Muscle of arm (tissue), 14 donors: ENCODE measurements at places on chromosomes 5 and 9.
A peak's percentile ranks its signal among the peaks of the same experiment; 100 is the strongest.

GRCh38 chr5:140568443-140569063, 3.9 kb downstream of the SLC35A4 start:
- no peak for DNase-seq

DNA sequence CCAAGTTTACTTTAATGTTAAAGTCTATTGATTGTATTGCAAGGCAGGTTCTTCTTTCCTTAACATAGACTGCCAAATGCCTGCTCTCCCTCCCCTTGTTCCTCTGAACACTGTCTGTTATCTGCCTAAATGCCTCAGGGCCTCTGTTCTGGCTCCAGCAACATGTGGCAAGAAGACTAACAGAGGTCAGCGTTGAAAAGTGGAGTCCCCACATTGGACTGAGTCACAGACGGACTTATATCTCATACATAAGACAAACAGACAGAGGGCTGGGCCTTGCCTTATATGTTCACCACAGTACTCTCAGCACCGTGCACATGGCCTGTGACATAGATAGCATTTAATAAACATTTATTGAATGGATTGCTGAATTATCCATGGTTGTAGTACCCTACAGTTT, 91.4 kb downstream of the TSSK1B start:
- DNase-seq = no peak

DNA sequence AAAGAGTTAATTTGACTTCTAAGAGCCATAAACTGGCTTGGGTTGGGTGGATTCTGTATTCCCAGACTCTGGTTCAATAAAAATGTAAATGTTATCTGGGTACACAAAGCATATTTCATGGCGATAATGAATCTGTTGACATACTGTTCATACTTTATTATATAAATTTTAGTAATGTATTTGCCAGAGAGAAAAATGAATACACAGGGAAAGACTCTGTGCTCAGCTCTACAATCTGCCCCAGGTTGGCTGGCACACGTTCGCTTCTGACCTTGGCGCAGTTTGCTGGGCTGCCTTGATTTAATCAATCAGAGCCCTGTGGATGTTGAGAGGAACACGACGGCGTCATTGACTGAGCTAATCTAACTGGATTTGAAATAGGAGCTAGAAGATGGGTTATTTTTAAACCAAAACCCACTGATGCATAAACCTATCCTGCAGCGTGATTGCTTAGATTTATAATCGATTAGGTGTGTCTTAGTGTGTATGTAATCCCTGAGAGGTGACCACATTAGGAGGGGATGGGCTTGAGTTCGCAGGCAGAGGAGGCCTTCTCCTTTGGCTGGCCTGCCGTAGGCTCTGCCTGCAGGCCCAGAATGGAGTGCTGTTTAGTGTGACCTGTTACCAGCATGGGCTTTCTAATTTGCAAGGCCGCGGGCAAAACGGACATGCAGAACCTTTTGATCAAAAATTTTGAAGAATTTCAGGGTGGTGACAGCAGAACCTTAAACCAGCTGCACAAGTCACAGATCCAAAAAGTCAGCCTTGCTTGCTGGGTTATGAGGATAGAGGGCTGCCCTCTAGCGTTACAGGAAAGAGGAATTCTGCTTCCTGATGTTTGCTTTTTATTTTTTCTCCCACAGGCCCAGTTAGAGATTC, 3.9 kb upstream of the ADCY2 start:
- DNase-seq = peak; percentile 31

DNA sequence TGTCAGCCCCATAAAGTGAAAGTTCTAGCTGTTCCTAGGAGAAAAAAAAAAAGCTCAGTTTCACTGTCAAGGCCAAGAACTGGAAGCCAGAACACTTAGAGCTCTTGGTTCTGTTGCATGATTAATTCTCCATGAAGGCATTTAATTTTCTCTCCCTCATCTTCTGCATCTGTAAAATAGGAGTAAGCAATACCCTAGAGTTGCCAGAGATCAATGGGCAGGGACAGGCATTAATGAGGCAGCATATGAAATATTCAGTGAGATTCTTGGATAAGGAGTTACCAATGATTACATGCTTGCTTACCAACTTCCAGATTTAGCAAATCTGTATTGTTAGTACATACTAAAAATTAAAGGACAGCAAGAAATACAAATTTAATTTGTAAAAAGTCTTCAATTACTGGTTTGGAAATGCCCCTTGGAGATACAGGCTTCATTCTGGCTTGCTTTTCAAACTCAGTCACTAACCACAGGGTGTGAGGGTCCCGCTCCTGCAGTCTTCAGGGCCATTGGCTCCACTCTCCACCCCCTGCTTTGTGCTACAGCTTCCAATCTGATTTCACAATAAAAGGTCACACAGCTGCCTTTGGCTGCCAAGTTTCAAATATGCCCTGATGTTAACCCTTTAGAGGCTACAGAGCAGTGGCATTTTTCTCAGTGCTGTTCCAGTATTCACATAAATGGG, 624.6 kb downstream of the BNC2 start:
- no peak for DNase-seq

- no peak for DNase-seq
Observed at GRCh38 chr9:110282739-110283081, 26.4 kb upstream of the TXN start.

- no peak for DNase-seq
Observed at GRCh38 chr5:37932450-37932849, 92.6 kb upstream of the GDNF start.

- no peak for DNase-seq
Observed at GRCh38 chr5:119273391-119273839, 82.4 kb upstream of the TNFAIP8 start.

- DNase-seq = no peak
Observed at GRCh38 chr9:135478829-135479468, 633 bp upstream of the PPP1R26 start.

GRCh38 chr5:14172149-14172795, 29.1 kb downstream of the TRIO start:
- no peak for DNase-seq

DNA sequence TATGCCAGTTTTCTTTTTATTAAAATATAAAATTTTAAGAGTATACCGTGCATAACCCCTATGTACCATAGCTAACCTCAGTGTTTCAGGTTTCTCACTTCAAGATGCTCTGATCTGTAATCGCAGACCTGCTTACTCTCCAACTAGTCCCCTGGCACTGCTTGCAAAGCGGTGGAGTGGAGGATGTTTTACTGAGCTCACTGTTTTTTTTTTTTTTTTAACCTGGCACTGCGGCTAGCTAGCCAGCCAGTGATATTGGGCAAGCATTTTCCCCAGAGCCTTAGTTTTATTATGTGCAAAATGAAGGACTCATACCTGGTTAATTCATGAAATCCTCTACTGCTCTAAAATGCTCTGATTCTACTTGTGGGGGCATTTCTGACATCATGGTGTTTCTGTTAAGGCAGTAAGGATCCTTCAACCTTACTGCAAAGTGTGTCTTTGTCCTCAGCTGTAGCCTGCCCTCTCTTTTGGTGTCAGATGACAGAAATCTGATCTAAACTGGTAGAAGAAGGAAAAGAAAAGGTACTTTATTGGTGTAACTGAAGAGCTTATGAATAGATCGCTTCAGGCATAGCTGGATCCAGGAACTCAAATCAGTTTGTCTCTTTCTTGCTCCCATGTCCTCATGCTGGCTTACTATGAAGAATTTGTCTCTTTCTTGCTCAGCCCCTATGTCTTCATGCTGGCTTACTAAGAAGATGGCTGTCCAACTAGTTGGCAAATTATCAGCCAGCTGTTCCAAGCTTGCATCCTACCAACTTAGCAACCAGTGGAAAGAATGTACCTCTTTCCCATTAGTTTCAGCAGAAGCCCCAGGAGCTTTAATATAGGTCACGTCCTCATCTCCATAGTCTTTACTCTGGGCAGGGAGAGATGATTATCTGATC, 59.8 kb downstream of the DOCK2 start:
- DNase-seq = no peak

GRCh38 chr5:163306421-163306820, 131.0 kb upstream of the CCNG1 start:
- no peak for DNase-seq

GRCh38 chr9:112868461-112868860, 22.2 kb downstream of the SLC46A2 start:
- DNase-seq = no peak

- DNase-seq = no peak
Observed at GRCh38 chr9:112520656-112521055, 34.0 kb downstream of the KIAA1958 start.

- DNase-seq = no peak
Observed at GRCh38 chr5:67814569-67815311, 400.8 kb upstream of the PIK3R1 start.

DNA sequence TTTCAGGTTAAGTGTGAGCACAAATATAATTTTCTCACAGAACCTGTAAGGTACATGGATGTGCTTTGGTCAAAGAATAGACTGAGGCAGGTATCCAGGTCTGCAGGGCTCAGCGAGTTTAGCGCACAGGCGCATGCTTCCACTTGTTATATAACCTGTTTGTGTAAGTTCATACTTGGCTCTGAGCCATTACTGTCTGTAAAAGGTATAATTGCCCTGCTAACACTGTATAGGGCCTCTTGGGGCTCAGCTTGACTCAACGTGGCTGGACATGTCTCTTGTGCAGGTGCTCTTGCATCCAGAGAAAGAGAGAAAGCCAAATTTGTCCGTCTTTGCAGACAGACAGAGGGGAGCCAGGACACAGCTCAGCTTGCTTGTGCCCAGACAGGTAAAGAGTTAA, 759.6 kb downstream of the MTRR start:
- DNase-seq = no peak

GRCh38 chr5:149497357-149497756, 53.9 kb downstream of the CSNK1A1 start:
- peak; percentile 85 for DNase-seq

GRCh38 chr5:149344151-149344550, 1.1 kb upstream of the GRPEL2 start:
- DNase-seq = no peak

- no peak for DNase-seq
Observed at GRCh38 chr9:120191141-120191540, 388.8 kb downstream of the CDK5RAP2 start.

- peak; percentile 10 for DNase-seq
Observed at GRCh38 chr5:30401479-30402058, 791.9 kb upstream of the CDH6 start.

DNA sequence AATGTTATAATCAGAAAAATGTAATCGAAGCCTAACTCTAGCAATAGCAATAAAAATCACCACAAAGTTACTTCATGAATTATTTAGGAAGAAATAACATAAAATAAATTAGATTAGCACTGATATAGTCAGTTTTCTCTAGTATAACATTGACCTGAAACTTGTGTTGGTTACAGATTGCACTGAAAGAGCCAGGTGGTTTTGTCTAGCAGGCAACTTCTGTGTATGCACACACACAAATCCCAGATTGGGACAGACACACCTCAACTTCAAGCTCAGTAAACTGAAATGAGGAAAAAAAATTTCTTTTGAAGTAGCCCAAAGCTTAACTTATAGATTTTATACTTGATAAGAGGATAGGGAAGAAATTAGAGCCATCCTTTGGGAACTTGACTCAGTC, 129.3 kb downstream of the EFNA5 start:
- no peak for DNase-seq

DNA sequence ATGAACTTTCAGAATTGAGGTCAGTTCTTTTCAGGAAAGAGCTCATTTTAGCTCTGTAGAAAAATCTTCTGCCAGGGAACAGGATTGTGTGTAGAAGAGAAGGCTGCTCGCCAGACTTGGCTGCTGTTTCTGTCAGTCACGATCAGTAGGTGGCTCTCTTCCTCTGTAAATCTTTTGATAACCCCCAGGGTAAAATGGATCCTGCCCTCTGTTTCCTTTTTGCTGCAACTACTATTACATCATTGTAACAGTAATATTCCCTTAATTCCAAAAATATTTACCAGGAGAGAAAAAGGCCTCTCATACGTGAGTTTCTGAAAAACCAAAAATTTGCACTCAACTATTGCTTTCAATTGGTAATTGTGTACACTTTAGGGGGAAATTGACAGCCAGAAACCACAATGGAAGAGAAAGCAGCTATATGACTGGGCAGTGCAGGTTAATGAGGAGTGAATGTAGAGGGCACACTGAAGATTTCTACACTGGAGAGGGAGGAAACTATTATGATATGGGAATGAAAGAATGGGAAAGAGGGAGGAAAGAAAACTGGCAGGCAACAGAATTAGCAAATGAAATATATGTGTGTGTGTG, 12.3 kb downstream of the IFNA21 start:
- peak; percentile 13 for DNase-seq

GRCh38 chr5:72194846-72195245, 87.6 kb downstream of the MAP1B start:
- DNase-seq = no peak

DNA sequence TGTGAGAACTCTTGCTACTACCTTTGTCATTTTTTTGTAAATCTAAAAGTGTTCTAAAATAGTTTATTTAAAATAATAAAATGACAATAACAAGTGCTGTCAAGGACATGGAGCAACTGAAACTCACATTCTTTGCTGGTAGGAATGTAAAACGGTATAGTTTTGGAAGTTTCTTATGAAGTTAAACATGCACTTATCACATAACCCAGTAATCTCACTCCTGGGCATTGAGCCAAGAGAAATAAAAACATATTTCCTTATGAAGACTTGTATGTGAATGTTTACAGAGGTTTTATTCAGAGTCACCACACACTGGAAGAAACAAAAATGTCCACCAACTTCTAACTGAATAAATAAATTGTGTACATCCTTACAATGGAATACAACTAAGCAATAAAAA, 46.0 kb upstream of the COL15A1 start:
- DNase-seq = no peak

GRCh38 chr5:76074487-76075065, 8.6 kb upstream of the SV2C start:
- DNase-seq = no peak

- DNase-seq = no peak
Observed at GRCh38 chr5:17356551-17356950, 139.1 kb downstream of the BASP1 start.

- DNase-seq = peak; percentile 10
Observed at GRCh38 chr9:109118808-109119438, 824 bp downstream of the TMEM245 start.

DNA sequence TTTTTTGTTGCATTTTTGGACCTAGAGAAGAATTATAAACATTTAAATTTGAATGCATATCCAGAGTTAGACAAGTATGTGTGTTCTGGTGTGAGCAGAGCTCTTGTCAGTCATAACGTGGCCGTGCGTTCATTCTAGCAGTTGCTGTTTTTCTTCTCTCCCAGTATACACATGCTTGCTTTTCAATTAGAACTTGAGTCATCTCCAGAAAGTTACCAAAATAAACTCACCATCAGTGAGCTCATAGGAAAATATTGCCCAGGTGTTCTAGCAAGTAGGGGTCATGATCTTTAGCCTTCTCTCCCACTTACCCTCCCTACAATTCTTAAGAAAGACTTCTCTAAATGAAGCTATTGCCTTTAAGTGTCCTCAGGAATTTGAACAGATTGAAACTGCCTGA, 247.5 kb upstream of the TUT7 start:
- DNase-seq = no peak

- DNase-seq = no peak
Observed at GRCh38 chr5:39020458-39020857, 53.7 kb downstream of the RICTOR start.

GRCh38 chr9:91777292-91777830, 172.7 kb downstream of the ROR2 start:
- DNase-seq = no peak

DNA sequence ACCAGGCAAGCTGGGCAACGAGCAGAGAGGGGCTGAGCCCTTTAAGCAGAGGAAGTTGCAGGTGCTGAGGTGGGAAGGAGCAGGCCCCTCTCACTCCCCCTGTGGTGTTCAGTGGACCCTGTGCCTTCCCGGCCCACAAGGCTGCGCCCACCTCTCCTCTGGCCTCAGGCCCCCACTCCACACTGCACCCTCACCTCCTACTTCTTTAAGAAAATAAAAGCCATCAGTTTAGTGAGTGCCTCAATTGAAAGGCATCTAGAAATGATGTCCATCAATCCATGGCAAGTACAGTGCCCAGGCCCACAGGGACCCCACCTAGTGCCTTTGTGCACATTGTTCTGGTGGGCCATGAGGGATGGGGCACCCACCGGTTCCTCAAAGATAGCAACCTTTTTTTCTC, 158.0 kb downstream of the PAX5 start:
- no peak for DNase-seq
